ENCODE measurements at places on chromosomes 3 and 15.

GRCh38 chr3:81249540-81250029 lies 511.9 kb downstream of the GBE1 start:
- no peaks in the 10 kb centered on the region for H3K4me1 ChIP-seq
- no peak overlapping the region for H3K27ac ChIP-seq
- H3K27me3 ChIP-seq, result no peaks in the 10 kb centered on the region
- no peak overlapping the region for H3K4me3 ChIP-seq
- H3K36me3 ChIP-seq, result no peaks in the 10 kb centered on the region
- no peak for DNase-seq

DNA sequence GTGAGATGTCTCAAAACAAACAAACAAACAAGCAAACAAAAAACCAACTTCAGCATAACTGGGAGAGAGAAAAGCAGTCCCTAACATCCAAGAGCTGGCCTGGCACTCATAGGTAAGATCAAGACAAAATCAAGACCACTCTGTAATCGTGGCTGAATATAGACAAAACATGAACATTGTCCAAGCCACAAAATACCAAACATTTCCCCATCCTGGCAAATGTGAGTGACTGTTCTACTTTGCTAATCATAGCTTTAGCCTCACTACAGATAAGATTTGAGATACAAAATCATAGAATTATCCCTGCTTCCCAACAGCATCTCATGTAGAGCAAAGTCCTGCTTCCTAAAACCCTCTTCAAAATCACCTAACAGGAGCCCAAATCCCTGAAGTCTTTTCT lies 116.7 kb upstream of the PRTG start:
- H3K27me3 ChIP-seq, result no peaks in the 10 kb centered on the region
- no peak overlapping the region for H3K27ac ChIP-seq
- peaks cover 6% of the 10 kb centered on the region for H3K36me3 ChIP-seq
- H3K4me3 ChIP-seq, result no peak overlapping the region
- DNase-seq, result no peak
- no peaks in the 10 kb centered on the region for H3K4me1 ChIP-seq

DNA sequence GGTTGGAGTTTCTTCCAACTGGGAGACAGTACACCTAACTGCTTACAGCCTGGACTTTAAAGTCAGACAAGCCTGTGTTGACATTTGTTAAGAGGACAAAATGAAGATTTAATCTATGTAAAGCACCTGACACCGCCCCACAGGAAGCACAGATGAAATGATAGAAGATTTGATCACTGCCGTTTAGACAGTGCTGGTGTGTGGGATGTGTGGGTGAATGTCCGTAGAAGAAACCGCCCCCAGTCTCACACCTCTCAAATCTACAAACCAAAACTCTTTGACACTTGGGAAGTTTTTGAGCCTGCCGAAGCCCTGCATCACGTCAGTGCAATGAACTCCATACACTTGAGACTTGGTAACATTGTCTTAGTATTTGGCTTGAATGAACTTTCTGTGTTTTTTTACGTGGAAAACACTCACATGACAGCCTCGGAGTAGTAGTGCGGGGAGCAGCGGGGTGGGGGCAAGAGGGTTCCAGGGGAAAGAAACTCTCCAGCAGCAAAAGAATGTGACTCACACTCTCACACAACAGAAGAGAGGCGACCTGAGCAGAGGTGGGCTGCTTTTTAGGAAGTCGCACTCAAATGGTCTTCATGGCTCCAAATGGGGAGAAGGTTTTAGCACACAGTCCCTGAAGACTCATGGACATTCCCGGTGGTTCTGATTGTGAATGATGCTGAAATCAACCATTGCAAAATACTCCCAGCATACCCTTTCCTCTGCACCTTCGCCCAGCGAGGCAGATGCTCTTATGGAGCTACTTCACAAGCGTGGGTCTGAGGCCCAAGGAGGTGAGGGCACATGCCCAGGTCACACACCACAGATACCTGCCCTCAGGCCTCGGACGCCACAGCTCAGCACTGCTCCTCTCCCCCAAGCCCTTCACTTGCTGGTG lies 79.2 kb downstream of the SRGAP3 start:
- peak overlapping the region; percentile 65 for H3K4me3 ChIP-seq
- H3K27me3 ChIP-seq, result no peaks in the 10 kb centered on the region
- H3K36me3 ChIP-seq, result no peaks in the 10 kb centered on the region
- peak; percentile 68 for DNase-seq

DNA sequence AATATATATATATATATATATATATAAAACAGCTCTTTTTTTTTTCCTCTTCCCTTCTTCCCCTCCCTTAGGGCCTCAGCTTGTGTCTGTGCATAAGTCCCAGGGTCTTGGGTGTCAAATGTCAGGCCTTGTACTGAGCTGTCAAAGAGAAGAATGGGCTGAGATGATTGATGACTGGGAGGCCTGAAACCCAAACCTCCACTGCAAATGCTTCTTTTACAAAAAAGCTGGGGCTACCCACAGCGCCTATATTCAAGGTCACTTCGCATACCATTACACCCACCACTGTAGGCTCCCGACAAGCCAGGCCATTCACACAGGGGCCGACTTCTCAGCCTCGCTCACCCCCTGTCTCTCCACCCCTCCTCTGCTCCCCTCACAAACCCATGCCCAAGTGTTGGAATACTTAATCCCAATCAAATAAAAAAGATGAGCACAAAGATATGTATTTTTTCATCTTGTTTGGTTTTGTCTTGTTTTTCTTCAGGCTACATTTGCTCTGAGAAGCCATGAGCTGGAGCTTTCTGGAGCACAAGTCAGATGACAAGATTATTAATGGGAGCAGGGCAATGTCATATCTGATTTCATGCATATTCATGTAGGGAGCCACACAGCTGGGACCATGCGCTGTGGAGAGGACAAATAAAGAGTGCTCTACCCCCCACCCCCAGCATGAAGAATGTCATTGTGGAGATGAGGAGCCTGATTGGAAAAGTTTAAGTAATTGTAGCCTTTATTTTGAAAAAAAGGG lies 614.4 kb upstream of the NR2F2 start:
- no peaks in the 10 kb centered on the region for H3K4me1 ChIP-seq
- no peak overlapping the region for H3K4me3 ChIP-seq
- no peak overlapping the region for H3K27ac ChIP-seq

GRCh38 chr3:48952510-48953118 lies 34.0 kb downstream of the ARIH2 start:
- H3K27ac ChIP-seq, result no peak overlapping the region
- no peaks in the 10 kb centered on the region for H3K27me3 ChIP-seq
- H3K36me3 ChIP-seq, result peaks cover 13% of the 10 kb centered on the region
- no peaks in the 10 kb centered on the region for H3K4me1 ChIP-seq
- no peak overlapping the region for H3K4me3 ChIP-seq
- peak; percentile 45 for DNase-seq

- no peak for DNase-seq
- H3K4me1 ChIP-seq, result no peaks in the 10 kb centered on the region
- no peak overlapping the region for H3K27ac ChIP-seq
- H3K27me3 ChIP-seq, result no peaks in the 10 kb centered on the region
- H3K4me3 ChIP-seq, result no peak overlapping the region
Observed at GRCh38 chr3:132448216-132448961, 31.1 kb downstream of the DNAJC13 start.

DNA sequence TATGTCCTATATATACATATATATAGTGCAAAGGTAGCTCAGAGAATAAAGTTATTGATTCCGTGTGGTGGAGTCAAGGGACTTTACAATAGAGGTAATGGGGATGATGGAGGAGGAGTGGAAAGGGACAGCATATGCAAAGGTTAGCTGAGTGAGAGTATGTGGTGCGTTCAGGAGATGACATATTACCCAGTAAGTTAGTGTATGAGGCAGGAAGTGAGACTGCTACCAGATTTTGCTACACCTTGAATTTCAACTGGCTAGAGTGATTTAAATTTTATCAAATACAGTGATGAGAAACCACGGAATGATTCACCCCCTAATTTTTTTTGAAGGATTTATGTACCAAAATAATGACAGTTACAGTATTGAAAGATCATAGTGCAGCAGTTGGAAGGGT lies 2.8 kb downstream of the ACTL6A start:
- H3K27ac ChIP-seq, result no peak overlapping the region
- no peak for DNase-seq
- H3K4me1 ChIP-seq, result peaks cover 31% of the 10 kb centered on the region
- H3K4me3 ChIP-seq, result peak overlapping the region; percentile 41
- H3K27me3 ChIP-seq, result no peaks in the 10 kb centered on the region
- peaks cover 13% of the 10 kb centered on the region for H3K36me3 ChIP-seq

- H3K4me3 ChIP-seq, result no peak overlapping the region
- no peak for DNase-seq
- H3K27ac ChIP-seq, result no peak overlapping the region
- no peaks in the 10 kb centered on the region for H3K27me3 ChIP-seq
- no peaks in the 10 kb centered on the region for H3K36me3 ChIP-seq
- H3K4me1 ChIP-seq, result no peaks in the 10 kb centered on the region
Observed at GRCh38 chr15:51760805-51761204, 9.4 kb downstream of the TMOD2 start.

DNA sequence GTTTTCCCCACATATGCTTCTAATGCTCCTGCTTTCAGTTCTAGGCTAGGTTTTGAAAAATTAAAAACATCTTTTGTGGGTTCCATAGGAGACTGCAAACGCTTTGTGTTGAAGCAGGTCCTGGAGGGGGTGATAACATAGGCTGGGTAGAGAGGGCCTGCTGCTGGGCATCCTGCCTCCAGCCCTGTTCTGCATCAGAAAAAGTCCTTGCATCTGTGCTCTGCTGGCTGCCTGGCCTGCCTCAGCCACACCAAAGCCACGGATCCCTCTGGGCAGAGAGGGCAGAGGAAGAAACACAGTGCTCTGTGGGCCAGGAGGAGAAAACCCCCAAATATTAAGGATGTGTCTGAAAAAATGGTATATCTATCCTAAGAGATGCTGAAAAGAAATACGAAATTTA lies 3.9 kb upstream of the ARPP21 start:
- H3K4me3 ChIP-seq, result no peak overlapping the region
- DNase-seq, result no peak
- H3K27me3 ChIP-seq, result peaks cover 3% of the 10 kb centered on the region
- H3K27ac ChIP-seq, result no peak overlapping the region

- no peaks in the 10 kb centered on the region for H3K27me3 ChIP-seq
- peaks cover 53% of the 10 kb centered on the region for H3K36me3 ChIP-seq
- H3K4me1 ChIP-seq, result peaks cover 5% of the 10 kb centered on the region
- no peak overlapping the region for H3K27ac ChIP-seq
- no peak for DNase-seq
Observed at GRCh38 chr3:32480604-32481003, 22.0 kb downstream of the CMTM6 start.

DNA sequence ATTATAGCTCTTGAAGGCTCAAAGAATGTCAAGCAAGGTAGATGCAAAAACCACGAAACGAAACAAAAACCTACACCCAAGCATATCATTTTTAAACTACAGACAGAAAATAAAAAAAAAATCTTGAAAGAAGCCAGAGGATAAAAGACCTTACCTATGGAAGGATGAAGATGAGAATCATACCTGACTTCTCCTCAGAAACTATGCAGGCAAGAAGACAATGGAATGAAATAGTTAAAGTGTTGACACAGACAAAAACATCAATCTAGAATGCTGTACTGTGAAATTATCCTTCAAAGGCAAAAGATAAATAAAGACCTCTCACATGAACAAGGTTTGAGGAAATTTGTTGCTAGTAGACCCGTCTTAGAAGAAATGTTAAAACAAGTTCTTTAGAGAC lies 372.0 kb downstream of the ZIC4 start:
- no peak overlapping the region for H3K27ac ChIP-seq
- H3K36me3 ChIP-seq, result no peaks in the 10 kb centered on the region
- no peak for DNase-seq
- H3K4me3 ChIP-seq, result no peak overlapping the region
- H3K4me1 ChIP-seq, result no peaks in the 10 kb centered on the region

GRCh38 chr3:49180116-49180515 lies 8.7 kb downstream of the KLHDC8B start:
- peaks cover 3% of the 10 kb centered on the region for H3K27me3 ChIP-seq
- no peak for DNase-seq

GRCh38 chr3:28239108-28239507 lies 2.3 kb upstream of the CMC1 start:
- no peaks in the 10 kb centered on the region for H3K27me3 ChIP-seq
- DNase-seq, result no peak
- H3K4me1 ChIP-seq, result peaks cover 29% of the 10 kb centered on the region
- H3K36me3 ChIP-seq, result no peaks in the 10 kb centered on the region
- no peak overlapping the region for H3K27ac ChIP-seq
- no peak overlapping the region for H3K4me3 ChIP-seq

DNA sequence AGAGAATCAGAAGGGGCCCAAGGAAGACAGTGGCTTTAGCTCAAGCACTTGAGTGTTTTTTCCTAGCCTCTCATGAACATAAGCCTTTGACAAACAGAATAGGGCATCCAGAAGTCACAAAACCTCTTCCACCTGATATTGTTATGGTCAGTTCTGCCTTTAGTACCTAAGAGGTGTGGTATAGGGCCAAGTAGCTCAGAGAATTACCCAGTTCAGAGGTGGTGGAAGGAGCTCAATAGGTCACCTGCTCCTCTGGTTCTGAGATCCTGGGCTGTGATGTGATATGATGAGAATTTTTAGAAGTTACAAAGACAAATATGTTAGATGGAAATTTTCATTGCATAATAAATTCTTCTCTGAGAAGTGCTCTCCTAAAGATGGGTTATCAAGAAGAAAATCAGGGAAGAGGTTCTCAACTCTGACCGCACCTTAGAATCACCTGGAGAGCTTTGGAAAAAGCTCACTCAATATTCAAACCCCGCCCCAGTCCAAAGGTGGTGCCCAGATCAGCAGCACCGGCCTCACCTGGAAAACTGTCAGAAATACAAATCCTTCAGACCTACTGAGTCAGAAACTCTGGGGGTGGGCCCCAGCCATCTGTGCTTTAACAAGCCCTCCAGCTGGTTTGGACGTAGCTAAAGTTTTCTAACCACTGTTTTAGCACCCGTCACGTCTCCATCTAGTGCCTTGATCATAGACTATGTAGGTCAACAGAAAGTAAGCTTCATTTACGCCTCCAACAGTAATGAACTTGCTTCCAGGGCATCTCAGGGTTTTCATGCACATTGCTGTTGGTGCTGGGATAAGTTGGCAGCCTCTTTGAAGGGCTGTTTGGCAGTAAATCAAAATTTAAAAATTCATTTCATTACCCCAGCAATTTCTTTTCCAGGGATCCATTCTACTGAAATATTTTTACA lies 101.3 kb downstream of the MYH15 start:
- no peaks in the 10 kb centered on the region for H3K36me3 ChIP-seq
- no peak overlapping the region for H3K4me3 ChIP-seq
- peaks cover 2% of the 10 kb centered on the region for H3K27me3 ChIP-seq
- no peaks in the 10 kb centered on the region for H3K4me1 ChIP-seq

GRCh38 chr3:89335693-89336092 lies 228.3 kb downstream of the EPHA3 start:
- no peak overlapping the region for H3K4me3 ChIP-seq
- H3K27me3 ChIP-seq, result no peaks in the 10 kb centered on the region
- H3K36me3 ChIP-seq, result no peaks in the 10 kb centered on the region
- DNase-seq, result no peak

DNA sequence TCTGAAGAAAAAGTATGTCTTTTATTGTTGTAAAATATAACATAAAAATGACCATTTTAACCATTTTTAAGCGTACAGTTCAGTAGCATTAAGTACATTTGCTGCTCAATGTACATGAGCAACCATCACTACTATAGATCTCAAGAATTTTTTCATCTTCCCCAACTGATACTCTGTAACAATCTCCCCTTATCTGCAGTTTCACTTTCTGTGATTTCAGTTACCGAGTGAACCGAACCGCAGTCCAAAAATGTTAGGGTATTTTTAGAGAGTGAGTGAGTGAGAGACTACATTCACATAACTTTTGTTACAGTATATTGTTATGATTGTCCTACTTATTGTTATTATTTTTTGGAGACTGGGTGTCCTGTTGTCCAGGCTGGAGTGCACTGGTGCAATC lies 9.0 kb upstream of the SLC25A26 start:
- no peaks in the 10 kb centered on the region for H3K4me1 ChIP-seq
- DNase-seq, result peak; percentile 18
- no peak overlapping the region for H3K27ac ChIP-seq

Measured in CD4-positive, CD25-positive, alpha-beta regulatory T cell (primary cell).